ENCODE measurements at places on chromosomes 3 and 15.
A peak's percentile ranks its signal among the peaks of the same experiment; 100 is the strongest.

GRCh38 chr3:126900859-126901540 is 81.9 kb upstream of the PLXNA1 start:
- DNase-seq: no peak

DNA sequence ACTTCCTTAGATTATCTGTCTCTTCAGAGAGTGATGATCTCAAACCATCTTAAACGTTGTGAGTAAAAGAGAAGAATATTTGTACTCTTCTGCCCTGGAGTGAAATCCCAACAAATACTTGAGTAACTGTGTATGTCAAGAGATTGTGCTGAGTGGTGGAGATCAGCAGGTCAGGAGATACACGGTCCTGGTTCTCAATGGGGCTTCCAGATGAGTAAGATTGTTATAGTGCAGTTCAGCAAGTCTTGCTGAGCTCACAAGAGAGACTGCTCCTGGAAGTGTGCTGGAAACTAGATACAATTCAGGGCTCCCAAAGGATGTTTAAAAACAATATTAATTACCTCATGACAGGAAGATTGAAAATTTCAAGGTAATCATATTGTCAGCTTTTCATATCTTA is 184.3 kb downstream of the AKAP13 start:
- DNase-seq: no peak

GRCh38 chr3:9508781-9509180 is 44.8 kb downstream of the LHFPL4 start:
- no peak for DNase-seq

DNA sequence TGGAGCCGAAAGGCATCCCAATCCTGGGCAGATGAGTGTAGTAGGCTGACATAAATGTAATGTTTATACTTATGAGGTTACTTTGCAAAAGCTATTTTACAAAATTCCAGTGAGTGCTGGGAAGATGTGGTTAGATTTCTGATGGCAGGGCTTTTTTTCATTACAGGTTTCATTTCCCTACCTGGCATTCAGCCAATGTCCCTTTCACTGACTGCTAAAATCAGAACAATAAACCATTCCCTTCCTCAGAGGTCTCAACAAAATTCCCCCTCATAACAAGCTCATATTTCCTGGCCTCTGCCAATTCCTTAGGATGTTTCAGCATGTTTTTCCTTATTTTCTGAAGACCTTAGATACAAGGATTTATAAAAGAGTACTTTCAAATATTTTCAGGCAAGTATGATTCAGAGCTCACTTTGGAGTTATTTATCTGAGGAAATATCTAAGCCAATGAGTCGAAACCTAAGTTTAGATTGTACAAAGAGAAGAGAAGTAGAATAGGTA is 40.9 kb upstream of the CCDC80 start:
- no peak for DNase-seq

- DNase-seq: no peak
Measured at GRCh38 chr3:170585008-170585936, 603 bp downstream of the SLC7A14 start.

DNA sequence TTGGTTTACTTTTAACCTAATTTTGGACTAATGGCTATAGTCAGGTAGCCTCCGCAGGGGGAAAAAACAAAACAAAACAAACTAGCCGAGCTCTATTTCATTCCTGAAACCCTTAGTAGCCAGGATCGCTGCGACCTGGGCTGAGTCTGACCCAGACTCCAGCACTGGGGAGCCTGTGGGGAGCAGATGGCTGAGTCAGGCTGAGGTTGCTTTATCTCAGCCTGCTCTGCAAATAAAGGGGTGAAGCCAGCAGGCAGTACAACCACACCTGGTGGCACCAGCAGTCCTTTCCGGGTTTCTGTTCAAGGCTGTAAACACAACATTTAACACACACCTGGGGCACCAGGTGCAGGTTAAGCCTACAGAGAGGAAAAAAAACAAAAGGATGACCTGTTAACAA is 27.3 kb downstream of the ABHD2 start:
- DNase-seq: no peak

GRCh38 chr15:70379134-70379533 is 281.4 kb upstream of the TLE3 start:
- DNase-seq: no peak

GRCh38 chr3:174363256-174363655 is 495.9 kb upstream of the NAALADL2 start:
- no peak for DNase-seq

- no peak for DNase-seq
Measured at GRCh38 chr3:17044855-17045254, 160.1 kb downstream of the PLCL2 start.

DNA sequence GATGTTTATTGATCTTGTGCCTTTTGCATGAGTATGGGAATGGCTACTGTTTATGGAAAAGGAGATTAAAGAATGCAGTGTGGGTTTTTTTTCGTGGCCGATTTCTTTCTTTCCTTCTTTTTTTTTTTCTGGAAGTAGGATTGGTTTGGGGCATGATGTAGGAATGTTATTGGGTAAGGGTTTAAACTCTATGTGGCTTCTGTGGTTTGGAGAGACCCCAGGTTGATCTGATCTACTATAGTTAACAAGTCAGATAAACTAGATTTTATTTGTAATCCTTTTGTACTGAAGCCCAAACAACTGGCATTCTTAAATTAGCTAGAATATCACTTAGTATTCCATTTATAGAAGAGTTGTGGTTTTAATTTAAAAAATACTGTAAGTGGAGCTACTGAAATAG is 304.8 kb downstream of the LPP start:
- no peak for DNase-seq

- DNase-seq: no peak
Measured at GRCh38 chr3:37509069-37509468, 334.7 kb upstream of the LRRFIP2 start.

- no peak for DNase-seq
Measured at GRCh38 chr3:52146189-52146588, 8.0 kb downstream of the POC1A start.

DNA sequence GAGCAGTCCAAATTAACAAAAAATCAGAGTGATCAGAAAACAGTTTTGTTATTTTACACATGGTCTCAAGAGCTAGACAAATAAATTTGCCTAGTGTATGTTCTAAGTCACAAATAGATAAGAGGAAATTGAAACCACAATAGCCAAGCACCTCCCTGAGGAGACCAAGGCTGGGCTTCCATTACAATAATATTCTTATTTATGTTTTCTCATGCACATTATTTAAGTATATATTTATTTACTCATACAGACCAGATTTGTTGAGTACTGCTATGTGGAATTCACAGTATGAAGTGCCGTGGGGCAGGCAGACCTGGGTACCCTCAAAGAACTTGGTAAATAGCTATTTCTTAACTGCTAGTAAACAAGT is 242.3 kb upstream of the ICE2 start:
- no peak for DNase-seq

- DNase-seq: no peak
Measured at GRCh38 chr3:42823351-42823750, 14.1 kb downstream of the ACKR2 start.

- no peak for DNase-seq
Measured at GRCh38 chr15:93070132-93070531, 18.9 kb downstream of the RGMA start.

- no peak for DNase-seq
Measured at GRCh38 chr3:69203631-69204314, 81.4 kb upstream of the LMOD3 start.

- no peak for DNase-seq
Measured at GRCh38 chr15:63194880-63195568, 5.6 kb downstream of the RAB8B start.

DNA sequence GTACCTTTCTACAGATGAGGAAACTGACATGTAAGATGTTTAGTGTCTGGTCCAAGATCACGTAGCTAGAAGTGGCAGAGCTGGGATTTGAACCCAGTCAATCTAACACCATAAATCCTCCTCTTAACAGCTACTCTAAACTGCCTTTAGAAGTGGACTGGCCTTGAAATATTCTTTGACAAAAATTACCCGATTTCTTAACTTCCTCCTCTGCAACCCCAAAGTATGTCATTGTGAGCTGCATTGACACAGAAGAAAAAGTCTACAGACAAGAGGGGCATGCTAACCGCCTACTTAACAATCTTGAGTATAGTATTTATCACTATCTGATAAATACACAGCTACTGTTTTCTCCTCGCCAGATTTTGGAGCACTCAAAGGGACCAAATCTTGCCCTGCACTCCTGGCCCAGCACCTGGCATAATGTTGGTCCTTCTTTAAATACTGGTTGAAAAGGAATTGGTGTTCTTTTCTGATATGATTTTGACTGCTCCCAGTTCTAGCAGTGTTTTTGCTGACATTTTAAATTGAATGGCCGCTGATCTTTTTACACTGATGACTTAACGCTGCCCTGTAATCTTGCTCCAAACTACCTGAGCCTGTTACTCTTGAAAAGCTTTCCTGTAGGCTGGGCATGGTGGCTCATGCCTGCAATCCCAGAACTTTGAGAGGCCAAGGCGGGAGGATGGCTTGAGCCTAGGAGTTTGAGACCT is 36.9 kb downstream of the ITPR1 start:
- no peak for DNase-seq

GRCh38 chr3:177626045-177626444 is 428.8 kb upstream of the TBL1XR1 start:
- no peak for DNase-seq

DNA sequence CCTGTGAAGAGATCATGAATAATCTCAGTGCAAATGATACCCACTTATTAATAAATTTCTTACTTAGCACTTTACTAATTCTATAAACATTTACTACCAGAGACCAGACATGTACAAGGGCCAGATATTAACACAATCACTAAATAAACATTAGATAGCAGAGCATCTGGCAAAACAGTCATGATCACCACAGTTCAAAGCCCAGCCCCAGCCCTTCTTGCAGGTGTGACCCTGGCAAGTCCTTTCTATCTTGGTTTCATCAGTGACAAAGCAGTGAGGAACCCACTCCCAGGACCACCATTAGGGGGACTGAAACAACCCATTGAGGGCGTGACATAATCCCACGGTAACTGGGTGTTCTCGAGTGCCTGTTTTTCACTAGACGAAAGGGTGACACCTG is 11.6 kb downstream of the ZXDC start:
- no peak for DNase-seq

- DNase-seq: no peak
Measured at GRCh38 chr3:20072422-20072821, 32.2 kb downstream of the KAT2B start.

DNA sequence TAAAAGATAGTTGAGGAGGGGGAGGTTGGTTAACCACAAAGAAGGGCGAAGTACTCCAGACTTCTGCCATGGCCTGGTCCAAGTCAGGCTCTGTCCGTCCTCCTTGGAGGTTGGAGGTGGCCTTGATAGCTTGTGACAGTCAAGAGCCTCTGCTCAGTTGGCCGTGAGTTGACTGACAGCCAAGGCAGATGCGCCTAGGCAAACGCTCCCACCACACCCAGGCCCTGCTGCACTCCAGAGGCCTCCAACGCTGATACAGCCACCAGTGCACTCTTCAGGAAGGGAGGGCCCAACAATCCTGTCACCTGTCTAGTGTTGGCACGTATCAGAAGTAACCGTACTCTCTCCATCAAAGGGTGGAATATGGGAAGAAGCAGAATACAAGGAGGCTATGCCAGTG is 9.3 kb downstream of the RBPMS2 start:
- DNase-seq: no peak

DNA sequence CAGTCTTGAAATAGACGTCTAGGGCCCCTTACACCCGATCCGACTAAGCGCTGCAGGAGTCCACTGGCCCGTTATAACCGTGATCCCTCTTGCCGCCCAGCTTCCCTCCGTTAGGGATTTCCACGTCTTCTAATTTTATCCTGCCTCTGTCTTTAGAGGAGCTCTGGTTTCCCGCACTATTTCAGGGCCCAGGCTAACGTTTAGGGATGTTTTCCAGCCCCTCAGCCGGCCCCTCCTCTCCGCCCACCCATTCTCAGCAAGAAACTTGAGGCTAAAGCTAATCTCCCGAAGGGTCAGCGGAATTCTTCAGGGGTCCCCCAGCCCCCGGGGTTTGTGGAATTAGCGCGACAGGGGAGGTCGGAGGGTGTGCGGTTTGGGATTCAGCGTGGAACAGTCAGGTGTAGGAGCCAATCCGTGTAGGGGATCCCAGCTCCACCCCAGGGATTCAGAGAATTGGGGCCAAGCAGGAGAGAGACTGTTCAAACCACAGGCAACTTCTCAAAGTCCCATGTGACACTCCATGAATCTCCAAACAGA is 1.6 kb downstream of the PTX3 start:
- peak; percentile 32 for DNase-seq

GRCh38 chr15:43941555-43941954 is 114.8 kb downstream of the WDR76 start:
- DNase-seq: no peak

- DNase-seq: no peak
Measured at GRCh38 chr15:85744579-85744978, 50.1 kb downstream of the KLHL25 start.

- no peak for DNase-seq
Measured at GRCh38 chr3:15007681-15008141, 57.4 kb downstream of the MRPS25 start.

DNA sequence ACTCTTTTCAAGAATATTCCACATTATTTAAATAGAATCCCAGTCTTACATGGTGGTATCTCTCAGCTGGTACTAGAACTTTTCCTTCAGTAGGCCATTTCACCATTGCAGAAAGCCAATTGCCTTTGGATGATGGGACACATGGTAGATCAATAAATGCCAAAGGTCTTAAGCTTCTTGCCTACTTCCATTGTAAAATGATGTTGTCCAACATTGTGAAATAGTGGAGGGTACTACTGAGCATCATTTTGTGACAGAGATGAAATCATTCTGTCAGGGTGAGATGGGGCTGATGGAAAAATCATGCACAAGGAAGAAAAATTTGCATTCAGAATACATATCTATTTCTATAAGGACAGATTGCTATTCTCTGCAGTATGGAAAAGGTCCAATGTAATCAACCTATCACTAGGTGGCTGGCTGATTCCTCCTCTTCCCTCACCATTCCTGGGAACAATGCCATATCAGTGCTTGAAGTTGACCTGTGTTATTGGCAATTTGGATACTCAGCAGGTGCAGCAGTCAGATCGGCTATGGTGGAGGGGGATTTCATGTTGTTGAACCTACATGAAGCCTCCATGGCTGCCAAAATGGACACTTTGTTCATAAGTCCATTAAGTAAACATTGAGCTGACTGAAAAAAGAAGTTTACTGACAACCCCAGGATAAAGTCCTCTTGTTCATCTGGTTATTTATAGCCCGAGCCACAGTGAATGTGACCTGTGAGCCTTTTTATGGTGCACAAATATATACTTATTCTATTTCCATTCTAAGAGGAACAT is 596.9 kb upstream of the ARPP21 start:
- no peak for DNase-seq

GRCh38 chr15:52709187-52709981 is 30.2 kb upstream of the ATOSA start:
- DNase-seq: no peak

GRCh38 chr15:28086175-28086703 is 12.9 kb downstream of the OCA2 start:
- no peak for DNase-seq

- no peak for DNase-seq
Measured at GRCh38 chr15:81108427-81108826, 25.6 kb upstream of the CFAP161 start.
